ENCODE measurements at places on chromosomes 12 and 14. TPM values are rescaled to one million over a fixed set of nuclear protein-coding genes. Genes with fewer than 3 reads are reported as not detected.

RNF212B gene
- total RNA-seq: not detected

GALNT8 gene
- under 0.01 TPM for total RNA-seq

BEGAIN gene
- 0.17 TPM for total RNA-seq

DNA sequence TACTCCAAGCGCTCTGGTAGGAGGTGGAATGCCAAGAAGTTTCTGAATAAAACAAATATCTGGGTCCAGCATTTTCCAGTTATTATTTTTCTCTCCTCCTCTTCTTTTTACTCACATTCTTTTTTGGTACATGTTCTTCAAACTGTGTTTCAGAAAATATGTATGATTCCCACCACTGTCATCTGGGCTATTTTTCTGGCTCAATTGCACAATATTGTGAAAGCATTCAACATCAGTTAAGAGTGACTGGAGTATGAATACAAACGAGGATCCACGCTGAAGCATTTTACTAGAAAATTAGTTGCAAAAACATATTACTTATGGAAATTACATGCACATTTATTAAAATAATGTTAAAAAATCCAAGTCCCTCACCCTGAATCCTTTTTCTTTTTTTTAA is 61.5 kb downstream of the KCNMB4 start:
- DNase-seq: no peak

DNA sequence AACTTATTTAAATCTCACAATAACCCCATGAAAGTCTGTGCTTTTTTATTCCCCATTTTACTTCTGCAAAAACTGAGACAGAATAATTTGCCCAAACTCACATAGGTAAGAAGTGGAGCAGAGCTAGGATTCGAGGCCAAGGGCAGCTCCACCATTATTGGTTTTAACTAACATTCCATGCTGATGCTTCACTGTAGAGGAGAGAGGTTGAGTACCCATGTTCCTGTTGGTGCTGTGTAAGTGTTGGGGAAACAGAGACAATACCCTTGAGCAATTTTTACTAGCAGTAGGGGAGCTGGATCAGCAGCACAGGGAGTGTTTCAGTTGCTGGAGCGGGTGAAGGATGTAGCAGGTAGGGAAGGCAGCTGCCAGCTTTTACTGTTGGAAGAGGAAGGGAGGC is 21.1 kb downstream of the RASSF8 start:
- no peak for DNase-seq

- DNase-seq: peak; percentile 60
Observed at GRCh38 chr12:64318605-64319004, 72.0 kb downstream of the C12orf56 start.

DNA sequence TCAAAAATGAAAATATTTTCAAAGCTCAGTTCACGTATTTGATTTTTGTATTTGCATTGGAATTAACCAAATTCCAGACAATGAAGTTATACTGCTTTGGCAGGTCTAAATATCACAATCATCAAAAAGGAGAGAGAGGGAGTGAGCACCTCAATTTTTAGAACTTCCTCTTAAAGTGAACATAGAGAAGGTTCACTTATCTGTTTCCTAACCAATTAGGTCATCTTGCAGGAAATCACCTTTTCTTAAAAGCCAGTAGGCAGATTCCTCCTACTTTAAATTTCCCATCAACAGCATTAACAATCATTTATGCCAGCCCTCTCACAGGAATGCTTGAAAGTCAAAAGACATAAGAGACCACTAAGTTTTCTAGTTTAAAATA is 388.7 kb downstream of the ZFP36L1 start:
- no peak for DNase-seq

All from dermis blood vessel endothelial cell (primary cell).